Hepatic stellate cell (primary cell): ENCODE measurements at places on chromosomes 4 and X.
A peak's percentile ranks its signal among the peaks of the same experiment; 100 is the strongest.

DNA sequence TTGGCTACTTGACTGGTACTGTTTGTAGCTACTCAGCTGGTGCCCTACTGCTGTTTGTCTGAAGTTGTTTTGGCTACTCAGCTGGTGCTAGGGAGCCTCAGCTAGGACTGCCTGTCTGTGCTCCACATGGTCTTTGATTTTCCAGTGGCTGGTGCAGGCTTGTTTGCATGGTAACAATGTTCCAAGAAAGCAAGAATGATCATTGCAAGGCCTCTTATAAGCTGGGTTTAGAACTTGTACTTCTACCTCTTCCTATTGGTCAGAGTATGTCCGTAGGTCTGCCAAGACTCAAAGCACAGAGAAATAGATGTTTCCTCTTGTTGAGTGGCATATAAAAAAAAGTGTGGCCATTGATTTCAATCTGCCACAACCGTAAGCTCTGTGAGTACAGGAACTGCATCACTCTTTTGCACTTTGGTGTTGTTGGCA is 17.6 kb downstream of the NFKB1 start:
- no peak for DNase-seq

DNA sequence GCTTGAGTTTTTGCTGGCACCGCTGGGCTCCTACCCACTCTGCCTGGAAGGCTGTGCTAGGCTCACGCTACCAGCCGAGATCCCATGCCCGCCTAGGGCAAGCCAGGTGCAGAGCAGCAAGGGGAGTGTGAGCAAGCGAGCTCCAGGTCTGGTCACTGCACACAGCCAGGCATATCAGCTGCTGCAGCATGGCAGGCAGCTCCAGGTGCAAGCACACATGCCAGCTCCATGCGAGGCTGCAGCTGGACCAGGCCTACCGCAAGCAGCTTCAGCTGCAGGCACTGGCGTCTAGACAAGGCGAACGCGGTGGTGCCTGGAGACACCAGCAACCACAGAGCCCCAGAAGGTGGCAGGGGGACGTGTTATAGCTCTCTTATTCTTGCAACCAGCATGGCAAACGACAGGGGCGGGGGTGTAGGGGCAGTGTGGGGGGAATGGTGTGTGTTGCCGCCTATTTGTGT is 614.7 kb upstream of the EPHA5 start:
- DNase-seq: no peak

- DNase-seq: peak; percentile 6
These were observed 143.9 kb upstream of the DIPK2B start for GRCh38 chrX:45344594-45344993.

DNA sequence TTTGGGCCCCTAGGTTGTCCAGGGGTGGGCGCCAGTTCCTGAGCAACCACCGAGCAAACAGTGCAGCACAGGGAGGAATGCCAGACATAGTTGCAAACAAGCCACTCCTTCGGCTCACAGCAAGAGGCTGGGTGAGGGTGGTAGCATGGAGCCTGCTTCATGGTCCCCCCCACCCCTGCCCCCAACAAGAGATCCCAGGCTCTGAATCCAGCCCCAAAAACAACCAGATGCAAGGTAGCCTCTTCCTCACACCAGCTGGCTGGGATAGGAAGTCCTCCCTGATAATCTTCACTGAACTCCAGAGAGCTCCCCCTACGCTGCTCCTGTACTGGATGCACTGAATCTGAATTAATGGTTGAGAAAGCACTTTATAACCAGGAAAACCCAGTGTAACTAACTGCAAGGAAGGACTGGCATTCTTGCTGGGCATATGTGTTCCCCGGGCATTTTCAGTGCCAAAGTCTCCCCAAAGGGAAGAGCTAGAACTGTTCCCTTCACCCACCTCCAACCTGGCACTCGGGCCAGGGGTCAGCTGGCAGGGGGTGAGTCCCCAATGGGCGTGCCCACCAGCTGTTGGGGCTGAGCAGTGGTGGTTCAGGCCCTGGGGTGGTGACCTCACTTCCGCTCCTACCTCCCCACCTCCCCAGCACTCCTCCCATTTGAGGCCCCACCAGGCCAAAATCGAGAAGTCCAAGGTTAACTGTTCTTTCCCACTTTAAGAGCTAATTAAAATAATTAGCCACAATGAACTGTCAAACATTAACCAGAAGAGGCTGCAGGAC is 1.5 kb downstream of the ELF4 start:
- DNase-seq: no peak

DNA sequence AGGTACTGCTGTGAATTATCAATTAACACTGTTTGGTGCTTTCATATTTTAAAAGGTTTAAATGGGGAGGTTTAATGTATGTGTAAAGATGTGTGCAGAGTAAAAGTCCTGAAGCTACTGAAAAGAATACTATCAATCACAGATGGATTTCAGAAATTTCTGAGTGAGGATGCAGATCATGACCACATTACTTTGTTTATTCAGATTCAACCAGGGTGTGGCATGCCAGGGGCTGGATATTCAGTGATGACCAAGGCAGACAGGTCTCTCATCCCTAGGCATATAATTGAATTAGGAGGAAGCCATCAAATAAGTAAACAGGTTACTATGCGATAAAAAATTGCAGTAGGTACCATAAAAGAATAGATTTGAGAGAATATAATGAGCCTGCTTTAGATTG is 28.0 kb upstream of the ANKRD50 start:
- no peak for DNase-seq

DNA sequence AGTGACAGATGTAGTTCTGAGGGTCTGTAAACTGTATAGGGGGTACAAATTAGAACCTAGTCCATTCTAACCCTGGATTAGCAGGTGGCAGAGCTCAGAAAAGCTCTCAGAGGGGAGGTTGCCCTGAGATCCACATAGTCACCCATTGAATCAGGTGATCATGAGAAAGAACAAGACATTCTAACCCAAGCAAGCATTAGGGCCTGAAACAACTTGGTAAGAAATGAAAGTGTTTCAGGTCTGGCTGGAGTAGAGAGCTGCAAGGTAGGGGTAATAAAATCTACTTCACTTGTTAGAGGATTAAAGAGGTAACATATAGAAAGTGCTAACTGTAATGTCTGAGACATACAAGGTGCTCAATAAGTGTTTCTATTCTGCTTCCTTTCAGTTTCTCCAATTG is 8.8 kb upstream of the BMP2K start:
- no peak for DNase-seq

GRCh38 chrX:71212536-71212935 is 10.5 kb upstream of the GJB1 start:
- DNase-seq: no peak

DNA sequence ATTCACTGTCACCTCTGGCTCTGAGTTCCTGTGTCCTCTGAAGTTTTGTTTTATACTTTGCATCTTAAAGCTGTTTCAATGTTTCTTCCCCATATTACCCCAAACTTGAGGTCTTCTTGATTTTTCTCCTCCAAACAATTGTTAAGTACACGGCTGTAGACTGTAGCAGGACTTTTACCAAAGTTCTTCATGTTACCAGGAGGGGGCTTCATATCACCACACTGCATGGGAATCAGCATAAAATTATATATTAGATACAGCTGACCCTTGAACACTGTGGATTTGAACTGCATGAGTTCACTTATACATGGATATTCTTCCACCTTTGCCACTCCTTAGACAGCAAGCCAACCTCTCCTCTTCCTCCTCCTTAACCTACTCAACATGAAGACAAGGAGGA is 56.6 kb downstream of the SPATA18 start:
- DNase-seq: no peak

GRCh38 chr4:3041192-3042142 is 32.9 kb downstream of the HTT-AS start:
- peak; percentile 91 for DNase-seq

DNA sequence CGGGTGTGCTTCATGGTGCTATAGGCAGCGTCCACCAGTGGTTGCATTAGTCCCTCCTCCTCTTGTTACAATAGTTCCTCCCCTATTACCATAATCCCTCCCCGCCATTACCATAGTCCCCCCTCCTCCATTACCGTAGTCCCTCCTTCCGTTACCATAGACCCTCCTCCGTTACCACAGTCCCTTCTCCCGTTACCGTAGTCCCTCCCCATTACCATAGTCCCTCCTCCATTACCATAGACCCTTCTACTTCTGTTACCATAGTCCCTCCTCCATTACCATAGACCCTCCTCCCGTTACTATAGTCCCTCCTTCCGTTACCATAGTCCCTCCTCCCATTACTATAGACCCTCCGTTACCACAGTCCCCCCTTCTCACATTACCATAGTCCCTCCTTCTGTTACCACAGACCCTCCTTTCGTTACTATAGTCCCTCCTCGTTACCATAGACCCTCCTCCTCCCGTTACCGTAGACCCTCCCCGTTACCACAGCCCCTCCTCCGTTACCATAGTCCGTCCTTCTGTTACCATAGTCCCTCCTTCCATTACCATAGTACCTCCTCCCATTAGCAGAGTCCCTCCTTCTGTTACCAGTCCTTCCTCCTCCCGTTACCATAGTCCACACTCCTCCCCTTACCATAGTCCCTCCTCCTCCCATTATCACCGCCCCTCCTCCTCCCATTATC is 129.6 kb downstream of the DHRSX start:
- DNase-seq: no peak

DNA sequence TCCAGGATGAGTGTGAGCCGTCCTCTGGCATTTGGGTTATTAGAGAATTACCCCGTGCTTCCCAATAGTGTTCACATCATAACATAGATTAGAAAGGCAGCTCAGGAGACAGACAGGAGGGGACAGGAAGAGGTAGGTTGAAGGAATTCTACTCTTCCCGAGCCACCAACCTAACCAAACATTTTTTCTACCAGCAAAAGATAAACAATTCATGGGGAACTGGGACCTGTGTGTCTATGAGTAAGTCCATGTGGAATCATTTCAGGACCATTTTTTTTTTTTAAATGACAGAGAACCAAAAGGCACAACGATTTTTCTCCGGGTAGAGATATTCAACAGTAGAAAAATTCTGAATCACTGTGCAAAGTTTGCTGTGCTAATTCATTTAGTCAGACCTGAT is 174.2 kb upstream of the ETNPPL start:
- no peak for DNase-seq

GRCh38 chr4:99878604-99879003 is 15.6 kb downstream of the LAMTOR3 start:
- DNase-seq: no peak

DNA sequence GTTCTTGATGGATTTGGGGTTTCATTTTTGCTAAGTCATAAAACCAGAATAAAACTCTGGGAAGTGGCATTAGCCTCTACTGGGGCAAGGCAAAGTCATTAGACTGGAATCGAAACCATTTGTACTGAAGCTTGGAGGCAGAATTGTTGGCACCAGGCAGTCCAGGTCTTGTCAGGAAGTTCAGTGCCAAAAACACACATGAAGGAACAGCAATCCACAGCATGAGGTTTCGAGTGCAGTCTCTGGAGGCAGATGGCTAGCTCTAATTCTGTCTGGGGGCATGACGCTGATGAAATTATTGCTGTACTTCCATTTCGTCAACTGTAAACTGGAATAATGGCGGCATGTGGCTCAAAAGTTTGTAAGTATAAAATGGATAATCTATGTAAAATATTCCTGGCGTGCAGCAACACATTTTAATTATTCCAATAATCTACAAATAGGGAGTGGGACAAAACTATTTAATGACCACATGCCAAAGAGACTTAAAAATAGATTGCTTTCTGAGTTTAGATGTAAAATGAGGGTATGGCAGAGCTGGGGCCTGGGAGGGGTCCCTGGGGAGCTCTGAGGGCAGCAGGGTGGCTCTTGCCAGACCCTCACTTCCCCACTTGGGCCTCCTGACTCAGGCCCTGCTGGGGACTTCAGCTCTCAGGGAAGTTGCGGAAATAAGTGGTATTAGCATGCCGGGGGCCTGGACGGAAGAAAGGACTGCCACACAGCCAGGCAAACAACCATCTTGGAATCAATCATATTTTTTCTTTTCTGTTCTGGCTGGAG is 18.8 kb upstream of the CENPU start:
- no peak for DNase-seq

DNA sequence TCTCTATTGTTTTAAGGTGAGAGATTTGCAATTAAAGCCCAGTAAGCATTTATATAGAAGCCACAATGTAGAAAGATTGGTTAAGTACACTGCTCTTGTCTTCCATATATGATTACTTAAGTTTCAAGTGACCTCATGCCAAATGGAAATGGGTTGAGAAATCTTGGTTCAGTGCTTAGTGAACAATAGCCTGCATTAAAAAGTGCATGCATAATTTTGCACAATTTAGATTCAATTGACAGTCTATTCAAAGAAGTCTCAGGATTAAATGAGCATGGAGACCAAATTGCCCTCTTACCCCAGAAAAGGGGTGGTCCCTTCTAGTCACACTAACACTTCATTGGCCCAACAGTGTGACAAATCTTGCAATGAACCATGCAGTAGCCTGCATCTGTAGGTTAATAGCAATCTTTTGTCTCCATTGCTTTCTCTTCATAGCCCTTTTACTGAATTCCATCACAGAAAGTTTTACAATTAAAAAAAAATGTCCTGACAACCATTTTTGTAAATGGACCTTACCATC is 93.6 kb downstream of the HHIP start:
- no peak for DNase-seq

- DNase-seq: no peak
These were observed 4.4 kb downstream of the TASL start for GRCh38 chrX:30573125-30573524.

DNA sequence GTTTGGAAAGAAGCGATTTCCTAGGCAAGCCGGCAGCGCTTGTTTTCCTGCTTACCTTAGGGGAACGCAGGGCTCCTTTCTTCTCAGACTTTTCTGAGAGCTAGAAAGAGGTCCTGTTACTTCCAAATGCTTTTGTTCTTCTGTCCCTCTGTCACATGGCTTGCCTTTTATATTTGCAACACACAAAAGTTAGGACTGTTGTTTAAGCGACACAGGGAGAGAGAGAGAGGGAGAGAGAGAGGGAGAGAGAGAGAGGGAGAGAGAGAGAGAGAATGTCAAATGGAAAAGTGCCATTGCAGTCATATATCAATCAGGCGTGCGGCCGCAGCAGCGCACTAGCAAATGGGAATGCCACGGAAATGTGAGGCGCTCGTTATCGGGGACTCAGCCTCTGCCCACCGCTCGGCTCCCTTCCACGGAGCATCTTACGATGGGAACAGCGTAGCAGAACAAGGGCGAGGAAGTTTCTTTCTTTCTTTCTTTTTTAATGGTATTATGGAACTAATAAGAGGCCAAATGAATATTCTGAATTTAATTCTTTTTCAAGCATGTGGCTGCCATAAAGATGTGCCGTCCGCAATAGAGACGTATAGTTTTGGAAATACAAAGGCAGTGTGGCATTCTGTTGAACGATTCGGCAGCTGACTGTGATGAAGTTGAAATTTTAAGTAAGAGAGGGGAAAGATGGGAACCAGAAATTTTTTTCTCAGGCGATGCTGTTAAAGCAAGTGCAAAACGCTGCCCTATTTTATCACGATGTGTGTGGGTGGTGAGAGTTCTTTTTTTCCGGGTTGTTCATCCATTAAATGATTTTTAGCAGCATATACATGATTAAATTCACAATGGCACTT is at the start of gene NDP:
TSS of gene NDP (minus strand) at position 142 of the 851 bp plus-strand sequence. CDS start 14,745 bp downstream, outside the sequence.
- no peak for DNase-seq

- peak; percentile 13 for DNase-seq
These were observed 930 bp downstream of the ZNF718 start for GRCh38 chr4:125091-125771.

- DNase-seq: no peak
These were observed 155.0 kb upstream of the ANKRD50 start for GRCh38 chr4:124867536-124867935.

- peak; percentile 62 for DNase-seq
These were observed 4.2 kb upstream of the TMSB4X start for GRCh38 chrX:12970691-12971202.
